CD4-positive, alpha-beta memory T cell (primary cell): ENCODE measurements at places on chromosomes 4 and X.

- DNase-seq: no peak
Observed at GRCh38 chrX:76996641-76997040, 450.5 kb upstream of the FGF16 start.

- DNase-seq: no peak
Observed at GRCh38 chr4:958314-958665, 15.1 kb downstream of the DGKQ start.

DNA sequence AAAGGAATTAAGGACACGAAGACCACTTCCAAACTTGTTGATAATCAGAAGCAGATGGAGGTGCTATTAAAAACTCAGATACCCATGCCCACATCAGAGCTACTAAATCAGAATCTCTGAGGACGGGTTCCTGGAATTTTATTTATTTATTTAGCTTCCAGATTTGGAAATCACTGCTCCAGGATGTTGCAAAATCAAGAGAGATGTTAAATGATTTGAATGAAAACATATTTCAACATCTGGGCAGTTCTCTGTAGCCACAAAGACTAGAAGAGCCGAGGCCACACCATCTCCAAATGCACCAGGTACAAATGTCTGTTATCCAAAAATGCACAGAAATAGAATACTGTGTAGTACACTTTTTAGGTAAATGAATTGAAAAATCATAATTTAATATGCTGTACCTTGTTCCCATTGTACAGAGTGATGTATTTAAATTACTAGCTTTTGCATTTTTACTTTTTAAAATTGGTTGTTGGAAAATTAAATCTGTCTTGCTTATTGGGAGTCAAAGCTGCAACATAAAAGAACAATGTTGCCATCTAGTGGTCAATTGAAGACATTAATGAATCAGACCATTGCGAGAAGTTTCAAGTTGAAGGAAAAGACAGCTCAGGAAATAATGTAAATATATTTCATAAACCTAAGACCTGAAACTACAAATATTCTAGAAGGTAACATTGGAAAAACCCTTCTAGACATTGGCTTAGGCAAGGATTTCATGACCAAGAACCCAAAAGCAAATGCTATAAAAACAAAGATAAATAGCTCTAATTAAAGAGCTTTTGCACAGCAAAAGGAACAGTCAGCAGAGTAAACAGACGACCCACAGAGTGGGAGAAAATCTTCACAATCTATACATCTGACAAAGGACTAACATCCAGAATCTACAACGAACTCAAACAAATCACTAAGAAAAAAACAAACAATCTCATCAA is 151.3 kb upstream of the TTC29 start:
- peak; percentile 38 for DNase-seq

DNA sequence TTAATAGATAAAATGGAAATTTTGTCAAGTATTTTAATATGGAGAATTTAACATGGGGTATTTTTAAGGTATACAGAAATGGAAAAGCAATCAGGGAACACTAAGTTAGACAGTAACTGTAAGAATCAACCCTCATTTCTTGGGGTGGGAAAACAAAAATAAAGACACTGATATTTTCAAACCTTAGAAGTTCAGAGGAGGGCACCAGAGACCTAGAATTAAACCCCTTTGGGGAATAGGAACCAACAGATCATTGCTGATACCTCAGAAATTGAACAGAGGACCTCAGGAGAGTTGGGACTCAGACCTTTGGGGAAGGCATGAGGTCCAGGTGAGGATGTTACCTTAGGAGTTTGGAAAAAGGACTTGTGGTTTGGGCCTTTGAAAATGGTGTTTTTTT is 435.6 kb downstream of the TMA16 start:
- DNase-seq: no peak

DNA sequence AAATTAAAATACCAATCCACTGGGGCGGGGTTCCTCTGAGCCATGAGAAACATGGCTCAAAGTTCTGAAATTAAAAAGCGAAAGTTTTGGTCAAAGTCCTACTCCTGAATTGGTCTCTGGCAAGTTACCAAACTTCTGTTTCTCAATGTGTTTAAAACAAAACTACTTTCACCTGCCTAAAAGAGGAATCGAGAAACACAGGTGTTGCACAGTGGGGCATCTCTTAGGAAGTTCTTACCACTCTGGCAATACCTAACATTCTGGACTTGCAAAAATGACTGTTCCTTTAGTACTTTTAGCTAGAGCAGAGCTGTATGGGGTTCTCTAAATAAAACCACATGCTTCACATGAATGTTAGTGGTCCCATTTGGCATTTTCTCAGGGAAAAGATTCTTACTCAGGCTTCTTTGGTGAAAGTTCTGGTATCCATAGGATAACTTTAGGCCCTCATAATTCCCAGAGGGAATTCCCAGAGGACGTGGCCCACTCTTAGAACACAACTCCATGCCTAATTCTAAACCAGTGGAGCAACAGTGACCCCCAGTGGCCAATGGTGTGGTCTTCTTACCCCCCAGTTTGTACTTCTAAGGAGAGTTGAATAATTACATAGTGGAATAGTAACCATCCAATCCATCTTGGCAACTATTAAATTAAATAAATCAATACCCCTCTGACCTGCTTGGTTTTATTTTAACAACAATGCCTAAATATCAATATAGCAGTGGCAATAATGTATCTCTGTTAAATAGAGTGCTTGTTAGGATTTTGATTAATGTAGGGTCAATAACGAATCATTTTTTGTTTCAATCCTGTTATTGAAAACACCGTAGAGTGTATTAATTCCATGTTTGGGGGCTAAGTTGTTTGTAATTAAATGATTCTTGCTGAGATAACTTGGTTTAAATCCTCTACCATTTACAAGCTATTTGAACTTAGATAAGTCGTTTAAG is 21.9 kb downstream of the BMP3 start:
- DNase-seq: peak; percentile 20

GRCh38 chr4:139655116-139655515 is 10.5 kb upstream of the MGST2 start:
- DNase-seq: no peak

DNA sequence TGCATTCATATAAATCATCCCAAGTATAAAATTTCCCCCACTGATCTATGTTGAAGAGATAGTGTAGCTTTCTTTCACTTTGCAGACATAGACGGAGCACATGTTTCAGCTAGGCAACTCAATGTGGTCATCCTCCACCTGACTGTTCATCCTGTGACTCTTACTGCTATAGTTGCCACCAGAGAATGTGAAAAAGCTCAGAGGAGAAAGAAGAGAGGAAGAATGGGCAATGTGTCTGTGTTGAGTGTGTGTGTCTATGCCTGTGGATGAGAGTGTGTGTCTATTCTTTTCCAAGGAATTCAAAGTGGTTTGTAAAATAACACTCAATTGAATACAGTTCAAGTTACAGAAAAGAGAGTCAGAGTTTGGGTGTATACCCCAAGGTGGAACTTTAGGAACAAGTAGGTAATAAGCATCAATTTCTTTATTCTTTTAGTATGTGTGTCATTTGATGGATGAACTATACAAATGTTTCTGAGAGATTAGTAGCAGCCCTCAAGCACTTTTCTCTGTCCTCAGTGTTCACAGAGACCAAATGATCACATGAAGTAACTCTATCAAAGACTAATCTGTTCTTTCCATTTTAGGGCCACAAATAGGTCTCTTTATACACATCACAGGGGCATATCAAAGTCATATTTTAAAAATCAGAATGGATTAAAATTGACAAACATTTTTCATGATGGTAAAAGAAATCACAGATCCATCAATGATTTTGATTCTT is 2.3 kb downstream of the SNCA start:
- DNase-seq: no peak

DNA sequence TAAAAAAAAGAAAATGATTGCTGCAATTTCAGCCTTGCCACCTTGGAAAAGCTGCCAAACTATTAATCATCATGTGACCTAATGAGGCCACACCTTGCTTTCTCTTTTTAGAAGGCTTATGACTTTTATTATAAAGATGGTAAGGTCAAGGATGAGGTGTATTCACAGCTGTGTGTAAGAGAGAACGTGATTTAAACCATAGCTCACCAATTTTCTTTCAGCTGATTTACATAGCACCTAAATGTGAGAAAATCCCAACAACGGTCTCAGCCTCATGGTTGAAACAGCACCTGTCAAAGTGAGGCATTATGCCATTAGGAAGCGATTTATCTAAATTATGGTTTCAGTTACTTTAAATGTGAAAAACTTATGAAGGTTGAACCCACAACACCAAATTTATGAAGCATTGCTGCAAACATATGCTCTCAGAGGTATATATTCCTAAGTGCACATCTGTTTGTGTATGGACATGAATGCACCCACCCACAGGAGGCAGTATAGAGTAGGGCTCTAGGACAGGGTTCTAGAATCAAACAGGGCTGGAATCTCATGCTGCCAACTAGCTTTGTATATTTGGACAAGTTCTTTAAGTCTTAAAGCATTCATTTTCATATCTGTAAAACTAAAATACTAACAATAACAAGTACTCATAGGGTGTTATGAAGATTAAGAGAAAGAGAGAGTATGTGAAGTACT is 40.7 kb downstream of the ANXA3 start:
- DNase-seq: no peak

- no peak for DNase-seq
Observed at GRCh38 chr4:47654972-47655693, 170.1 kb downstream of the ATP10D start.

GRCh38 chrX:10244915-10245622 is 88.3 kb downstream of the CLCN4 start:
- no peak for DNase-seq

DNA sequence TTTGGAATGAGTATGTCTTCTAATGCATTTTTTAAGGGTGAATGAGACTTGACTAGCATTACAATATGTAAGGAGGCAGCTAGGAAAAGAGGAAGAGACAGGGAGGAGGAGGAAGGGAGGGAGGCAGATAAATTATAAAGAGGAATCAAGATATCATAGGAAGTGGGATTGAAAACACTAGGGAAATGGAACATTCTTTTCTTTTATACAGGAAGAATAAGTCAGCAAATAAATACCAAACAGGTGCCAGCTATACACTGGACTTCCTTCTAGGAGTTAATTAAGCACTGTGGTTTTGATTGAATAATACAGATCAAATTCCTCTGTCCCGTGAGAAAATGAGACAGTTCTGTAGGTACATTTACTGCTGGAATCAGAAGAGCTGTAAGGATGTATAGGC is 78.6 kb downstream of the PACRGL start:
- DNase-seq: no peak

- no peak for DNase-seq
Observed at GRCh38 chr4:113582737-113583136, 178.8 kb downstream of the CAMK2D start.

GRCh38 chrX:118552121-118552900 is 56.7 kb downstream of the DOCK11 start:
- DNase-seq: no peak

DNA sequence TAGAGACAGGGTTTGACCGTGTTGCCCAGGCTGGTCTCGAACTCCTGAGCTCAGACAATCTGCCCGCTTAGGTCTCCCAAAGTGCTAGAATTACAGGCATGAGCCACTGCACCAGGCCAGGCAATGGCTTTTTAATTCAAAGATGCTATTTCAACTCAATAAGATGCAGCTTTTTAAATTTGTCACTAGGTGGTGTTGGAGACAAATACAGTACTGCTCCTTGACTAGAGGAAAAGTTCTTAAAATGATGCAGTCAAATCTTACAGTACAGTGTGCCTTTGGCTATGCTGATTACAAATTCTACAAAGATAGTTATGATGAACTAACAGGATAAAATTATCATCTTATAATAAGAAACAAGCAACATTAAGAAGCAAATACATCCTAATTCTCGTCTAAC is 441.1 kb downstream of the KCNIP4 start:
- no peak for DNase-seq

- no peak for DNase-seq
Observed at GRCh38 chr4:122826079-122826527, 528 bp upstream of the FGF2 start.

GRCh38 chr4:10032625-10033024 is 11.3 kb upstream of the SLC2A9 start:
- DNase-seq: no peak

- no peak for DNase-seq
Observed at GRCh38 chr4:175282407-175282806, 364.2 kb downstream of the ADAM29 start.

DNA sequence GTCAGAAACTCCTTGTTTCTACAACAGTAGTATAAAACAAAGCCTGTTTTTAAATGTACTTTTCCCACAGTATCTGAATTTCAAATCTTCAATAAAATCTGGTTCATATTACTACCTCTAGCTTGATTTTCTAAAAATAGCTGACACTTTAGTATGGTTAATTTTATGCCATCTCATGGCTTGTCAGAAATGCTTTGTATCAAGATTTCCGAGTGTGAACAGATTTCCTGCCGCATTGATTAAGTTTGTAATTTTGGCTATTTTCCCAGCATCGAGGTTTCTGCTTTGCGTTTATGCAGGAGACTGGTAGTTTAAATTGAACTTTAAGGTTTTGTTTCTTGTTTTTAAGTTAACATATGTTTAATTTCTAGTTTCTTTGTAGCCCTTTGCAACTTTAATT is 44.2 kb downstream of the CLCN3 start:
- no peak for DNase-seq

DNA sequence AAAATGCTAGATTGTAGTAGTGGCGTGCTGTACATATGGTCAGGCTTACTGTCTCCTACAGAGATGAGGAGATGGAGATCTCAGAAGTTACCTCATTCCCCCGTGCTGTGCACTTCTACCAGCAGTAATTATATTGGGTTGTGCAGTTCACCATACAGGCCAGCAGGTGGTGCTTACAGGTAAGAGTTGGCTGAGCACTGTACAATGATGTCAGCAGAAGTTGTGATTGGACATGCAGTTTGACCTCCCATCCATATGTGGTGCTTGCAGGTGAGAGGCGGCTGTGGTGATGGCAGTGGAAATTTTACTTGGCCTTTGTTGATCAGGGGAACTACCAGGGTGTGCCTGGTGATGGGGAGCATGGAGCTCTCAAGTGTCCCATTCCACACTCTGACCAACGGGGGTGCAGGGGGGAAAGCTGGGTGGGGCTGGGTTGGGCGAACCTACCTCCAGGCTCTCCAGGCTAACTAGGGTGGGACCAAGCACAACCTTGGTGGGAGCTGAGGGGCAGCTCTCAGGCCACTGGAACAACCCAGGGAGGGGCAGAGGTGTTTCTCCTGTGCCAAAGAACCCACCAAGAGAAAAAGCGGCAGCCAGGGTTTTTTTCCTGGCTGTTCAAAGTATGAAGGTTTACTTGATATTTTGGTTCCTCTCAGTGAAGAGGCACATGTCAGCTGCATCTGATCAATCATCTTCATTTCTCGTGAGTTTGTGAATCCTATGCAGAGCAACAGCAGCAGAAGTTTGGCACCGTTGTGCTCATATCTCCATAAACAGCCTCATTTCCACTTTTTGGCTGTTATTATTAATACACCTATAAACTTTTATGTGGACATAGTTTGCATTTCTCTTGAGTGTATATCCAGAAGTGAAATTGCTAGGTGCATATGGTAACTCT is 73.8 kb upstream of the FREM3 start:
- peak; percentile 6 for DNase-seq

GRCh38 chr4:4800646-4801408 is 58.6 kb upstream of the MSX1 start:
- DNase-seq: no peak

- DNase-seq: no peak
Observed at GRCh38 chr4:159382856-159383561, 280.1 kb downstream of the RAPGEF2 start.

- DNase-seq: no peak
Observed at GRCh38 chr4:21946858-21947257, 1.7 kb downstream of the KCNIP4 start.
